ENCODE measurements at places on chromosomes 4 and X.

DNA sequence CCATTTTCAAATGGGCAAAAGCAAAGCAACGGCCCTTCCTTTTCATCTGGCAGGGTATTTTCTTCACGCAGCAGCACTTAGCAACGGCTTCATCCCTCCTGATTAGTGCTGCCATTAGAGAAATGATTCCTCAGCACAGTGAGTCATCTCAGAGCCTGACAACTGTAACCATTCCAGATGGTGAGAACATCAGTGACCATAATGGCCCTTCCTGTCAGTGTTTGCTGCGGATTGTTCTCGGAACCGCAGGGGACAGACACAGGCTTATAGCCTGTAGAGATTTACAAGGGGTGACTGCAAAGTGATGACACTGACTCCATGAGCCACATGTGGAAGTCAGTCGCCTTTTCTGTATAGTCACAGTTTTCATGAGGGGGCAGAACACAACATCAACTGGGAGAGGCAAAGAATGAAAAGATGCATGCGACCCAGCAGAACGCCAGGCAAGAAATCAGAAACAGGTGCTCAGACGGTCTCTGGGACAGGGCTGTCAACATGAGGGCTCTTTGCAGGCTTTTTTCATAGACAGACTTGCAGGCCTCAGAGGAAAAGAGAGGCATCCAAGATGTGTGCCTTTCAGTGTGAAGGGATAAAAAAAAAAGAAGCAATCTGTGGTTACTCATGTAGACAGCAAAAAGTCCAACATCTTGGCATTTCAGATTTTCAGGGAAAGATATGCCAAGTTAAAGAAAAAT lies 69.9 kb upstream of the FBXW7 start:
- no peak overlapping the region for H3K4me3 ChIP-seq
- H3K4me1 ChIP-seq, result peaks cover 20% of the 10 kb centered on the region

- no peak for DNase-seq
- H3K4me3 ChIP-seq, result peak within 1 kb of the TSS; percentile 67
- H3K27me3 ChIP-seq, result no peaks in the 10 kb centered on the region
- H3K36me3 ChIP-seq, result no peaks in the 10 kb centered on the region
Measured at GRCh38 chrX:3713225-3713936, at the start of gene PRKX. Gene PRKX (minus strand): TSS chrX:3713649. CDS start chrX:3713253, 396 bp downstream.

DNA sequence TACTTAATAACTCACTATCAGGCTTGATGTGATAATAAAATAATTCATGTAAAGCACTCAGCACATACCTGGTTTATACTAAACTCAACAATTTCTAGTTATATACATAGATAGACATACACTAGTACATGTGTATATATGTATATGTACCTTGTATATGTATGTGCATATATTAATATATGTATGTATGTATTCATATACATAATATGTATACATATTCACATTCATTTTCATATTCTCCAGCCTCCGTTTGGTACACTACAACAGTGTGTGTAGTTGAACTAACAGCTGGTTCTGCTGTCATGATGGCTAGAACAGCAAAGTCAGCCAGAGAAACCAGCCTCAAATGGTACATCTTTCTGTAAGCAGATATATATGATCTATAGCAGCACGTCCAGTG lies 670.1 kb downstream of the RPA4 start:
- H3K4me3 ChIP-seq, result no peak overlapping the region
- H3K27ac ChIP-seq, result no peak overlapping the region
- no peaks in the 10 kb centered on the region for H3K4me1 ChIP-seq

DNA sequence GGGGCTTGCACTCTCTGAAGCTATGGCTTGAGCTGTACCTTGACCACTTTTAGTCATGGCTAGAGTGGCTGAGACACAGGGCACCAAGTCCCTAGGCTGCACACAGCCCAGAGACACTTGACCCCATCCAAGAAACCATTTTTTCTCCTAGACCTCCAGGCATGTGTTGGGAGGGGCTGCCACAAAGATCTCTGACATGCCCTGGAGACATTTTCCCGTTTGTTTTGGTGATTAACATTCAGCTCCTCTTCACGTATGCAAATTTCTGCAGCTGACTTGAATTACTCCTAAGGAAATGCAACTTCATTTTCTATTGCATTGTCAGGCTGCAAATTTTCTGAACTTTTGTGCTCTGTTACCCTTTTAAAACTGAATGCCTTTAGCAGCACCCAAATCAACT lies 142.6 kb downstream of the TECRL start:
- H3K27me3 ChIP-seq, result no peaks in the 10 kb centered on the region
- no peaks in the 10 kb centered on the region for H3K36me3 ChIP-seq
- H3K27ac ChIP-seq, result no peak overlapping the region

DNA sequence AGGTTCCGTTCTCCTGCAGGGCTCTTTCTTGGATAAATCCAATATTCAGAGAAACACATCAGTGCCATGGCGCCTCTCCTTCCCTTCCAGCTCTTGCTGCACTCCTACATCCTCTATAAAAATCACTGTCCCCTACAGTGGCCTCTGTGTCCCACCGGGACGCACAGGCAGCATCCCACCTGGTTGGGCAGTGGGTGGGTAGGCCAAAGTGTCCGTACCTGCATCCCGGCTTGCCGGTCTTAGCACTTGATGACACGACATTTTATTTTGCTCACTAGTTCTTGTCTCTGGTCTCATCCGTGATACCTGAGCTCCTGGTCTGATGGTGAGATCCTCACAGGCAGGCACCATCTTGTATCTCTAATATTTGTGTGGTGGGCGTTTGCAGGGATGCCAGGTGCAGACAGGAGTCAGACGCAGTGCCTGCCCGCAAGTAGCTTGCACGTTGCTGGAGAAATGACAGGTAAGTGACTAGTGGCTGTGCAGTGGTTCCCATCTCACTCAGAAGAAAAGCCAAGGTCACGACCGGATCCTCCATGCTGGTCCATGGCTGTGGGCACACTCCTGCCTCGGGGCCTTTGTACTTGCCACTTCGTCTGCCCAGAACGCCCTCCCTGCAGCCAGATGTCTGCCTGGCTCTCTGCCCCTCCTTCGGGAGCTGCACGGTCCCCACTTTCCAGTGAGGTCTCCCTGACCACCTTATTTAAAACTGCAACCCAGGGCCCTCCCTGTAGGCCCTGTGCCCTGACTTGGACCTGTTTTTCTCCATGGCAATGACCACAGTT lies 109.7 kb downstream of the SORCS2 start:
- H3K4me3 ChIP-seq, result no peak overlapping the region
- H3K27ac ChIP-seq, result no peak overlapping the region
- H3K36me3 ChIP-seq, result no peaks in the 10 kb centered on the region

DNA sequence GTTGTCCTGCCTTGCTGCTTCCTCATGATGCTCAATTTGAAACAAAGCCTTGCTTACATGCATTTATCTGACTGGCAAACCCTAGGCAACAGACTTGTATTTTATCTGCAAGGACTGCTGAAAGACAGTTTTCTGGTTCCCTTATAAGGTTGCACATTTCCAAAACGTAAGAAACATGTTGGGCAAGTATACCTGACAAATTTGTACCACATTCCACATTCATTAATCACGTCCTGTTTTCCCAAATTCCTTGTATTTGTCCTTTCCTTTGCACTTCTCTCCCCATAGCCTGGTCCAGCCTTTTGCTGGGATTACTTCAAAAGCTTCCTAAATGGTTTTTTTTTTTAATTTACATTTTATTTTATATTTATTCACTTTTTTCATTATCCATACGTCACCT lies 310.1 kb downstream of the PPP3CA start:
- peaks cover 4% of the 10 kb centered on the region for H3K4me1 ChIP-seq
- peaks cover 2% of the 10 kb centered on the region for H3K36me3 ChIP-seq
- H3K27ac ChIP-seq, result no peak overlapping the region
- no peak overlapping the region for H3K4me3 ChIP-seq

DNA sequence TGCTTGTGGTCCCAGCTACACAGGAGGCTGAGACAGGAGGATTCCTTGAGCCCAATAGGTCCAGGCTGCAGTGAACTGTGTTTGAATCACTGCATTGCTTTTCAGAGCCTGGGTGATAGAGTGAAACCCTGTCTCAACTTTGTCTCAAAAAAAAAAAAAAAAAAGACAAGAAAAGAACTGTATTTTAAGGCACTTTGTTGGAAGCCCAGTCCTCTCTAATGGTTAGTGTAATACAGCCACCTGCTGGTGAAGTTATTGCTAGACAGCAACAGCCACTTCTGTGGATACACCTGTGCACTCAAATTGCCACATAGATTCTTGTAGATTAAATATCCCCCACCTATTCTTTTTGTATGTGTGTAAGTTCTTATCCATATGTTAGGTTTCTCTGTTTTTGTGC lies 10.1 kb upstream of the FGG start:
- no peak overlapping the region for H3K27ac ChIP-seq
- H3K27me3 ChIP-seq, result peaks cover 2% of the 10 kb centered on the region
- no peaks in the 10 kb centered on the region for H3K36me3 ChIP-seq
- no peak overlapping the region for H3K4me3 ChIP-seq
- H3K4me1 ChIP-seq, result no peaks in the 10 kb centered on the region
- peak; percentile 14 for DNase-seq

DNA sequence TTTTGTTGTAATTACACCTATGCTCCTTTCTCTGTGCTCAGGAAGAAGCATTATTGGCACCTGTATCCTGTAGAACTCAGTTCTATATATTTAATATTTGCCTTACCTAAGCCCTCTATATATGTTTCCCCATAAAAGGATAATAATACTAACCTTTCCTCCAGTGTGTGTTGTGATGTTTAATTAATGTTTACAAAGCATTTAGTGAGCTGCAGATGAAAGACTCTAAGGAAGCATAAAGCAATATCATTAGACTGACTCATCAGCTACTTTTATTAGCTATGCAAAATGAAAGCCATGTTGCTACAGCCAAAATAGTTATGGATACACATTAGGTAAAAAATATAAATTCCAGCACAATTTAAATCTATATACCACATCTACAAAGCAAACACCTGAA lies 93.6 kb upstream of the PTPN13 start:
- H3K36me3 ChIP-seq, result no peaks in the 10 kb centered on the region
- no peak overlapping the region for H3K4me3 ChIP-seq
- peaks cover 9% of the 10 kb centered on the region for H3K4me1 ChIP-seq
- no peak for DNase-seq
- H3K27ac ChIP-seq, result no peak overlapping the region

GRCh38 chr4:125421547-125421946 lies 106.8 kb downstream of the FAT4 start:
- H3K27me3 ChIP-seq, result no peaks in the 10 kb centered on the region
- no peak overlapping the region for H3K4me3 ChIP-seq
- no peak for DNase-seq
- no peaks in the 10 kb centered on the region for H3K4me1 ChIP-seq

GRCh38 chrX:86044216-86044615 lies 3.1 kb downstream of the CHM start:
- no peak for DNase-seq
- peaks cover 4% of the 10 kb centered on the region for H3K4me1 ChIP-seq
- H3K27ac ChIP-seq, result no peak overlapping the region
- peaks cover 5% of the 10 kb centered on the region for H3K36me3 ChIP-seq
- H3K4me3 ChIP-seq, result no peak overlapping the region

DNA sequence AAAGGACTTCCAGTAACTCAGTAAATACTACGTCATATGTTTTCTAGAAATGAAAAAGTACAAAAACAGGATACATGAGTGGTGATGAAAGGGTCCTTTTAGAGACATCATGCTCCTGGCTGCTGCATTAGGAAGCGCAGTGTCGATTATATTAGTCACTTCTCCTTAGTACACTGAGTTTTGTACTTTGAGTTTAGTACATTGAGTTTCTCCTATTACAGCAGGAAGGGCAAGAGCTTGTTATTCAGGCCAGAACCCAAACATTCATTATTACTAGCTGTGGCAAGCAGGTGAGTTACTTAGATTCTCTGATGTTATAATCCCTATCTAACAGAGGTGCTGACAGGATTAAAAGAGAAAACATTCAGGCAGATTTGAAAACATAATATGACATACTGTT lies 21.3 kb downstream of the RPGR start:
- H3K36me3 ChIP-seq, result no peaks in the 10 kb centered on the region
- H3K4me1 ChIP-seq, result no peaks in the 10 kb centered on the region
- H3K27ac ChIP-seq, result no peak overlapping the region
- no peaks in the 10 kb centered on the region for H3K27me3 ChIP-seq
- no peak overlapping the region for H3K4me3 ChIP-seq

- H3K27ac ChIP-seq, result no peak overlapping the region
- no peak overlapping the region for H3K4me3 ChIP-seq
- H3K36me3 ChIP-seq, result peaks cover 11% of the 10 kb centered on the region
- no peaks in the 10 kb centered on the region for H3K4me1 ChIP-seq
Measured at GRCh38 chrX:106955004-106955772, 35.0 kb downstream of the CLDN2 start.

DNA sequence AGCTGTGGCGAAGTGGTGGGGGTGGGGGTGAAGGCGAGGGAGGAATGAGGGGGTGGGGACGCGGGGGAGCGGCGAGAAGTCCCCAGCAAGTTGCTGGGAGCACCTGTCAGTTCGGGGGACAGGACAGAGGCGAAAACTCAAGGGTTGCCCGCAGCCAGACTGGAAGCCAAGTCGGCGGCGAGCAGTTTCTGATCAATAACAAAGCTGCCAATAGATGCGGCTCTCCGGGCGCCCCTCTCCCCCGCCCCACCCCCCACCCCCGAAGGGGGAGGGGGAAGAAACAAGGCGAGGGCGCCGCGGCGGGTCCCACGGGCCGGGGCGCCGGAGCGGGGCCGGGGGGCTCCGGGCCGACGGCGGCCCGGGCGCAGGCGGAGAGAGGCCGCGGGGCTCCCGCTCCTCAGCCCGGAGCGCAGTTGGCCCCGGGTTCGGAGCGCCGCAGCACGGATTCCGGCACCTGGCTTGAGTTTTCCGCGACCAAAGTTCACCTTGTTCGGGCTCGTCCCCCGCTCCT lies 379 bp downstream of the PDGFC start:
- no peaks in the 10 kb centered on the region for H3K4me1 ChIP-seq
- peaks cover 4% of the 10 kb centered on the region for H3K27me3 ChIP-seq
- H3K27ac ChIP-seq, result no peak overlapping the region
- DNase-seq, result no peak

- H3K4me1 ChIP-seq, result no peaks in the 10 kb centered on the region
- H3K27ac ChIP-seq, result no peak overlapping the region
- H3K36me3 ChIP-seq, result peaks cover 87% of the 10 kb centered on the region
- no peak for DNase-seq
- no peaks in the 10 kb centered on the region for H3K27me3 ChIP-seq
Measured at GRCh38 chr4:1323635-1324442, 23.2 kb upstream of the UVSSA start.

- no peak overlapping the region for H3K27ac ChIP-seq
- no peak overlapping the region for H3K4me3 ChIP-seq
- no peaks in the 10 kb centered on the region for H3K36me3 ChIP-seq
- H3K27me3 ChIP-seq, result no peaks in the 10 kb centered on the region
- peak; percentile 20 for DNase-seq
Measured at GRCh38 chr4:108396900-108397497, 223.4 kb upstream of the RPL34 start.

- no peak for DNase-seq
- H3K27ac ChIP-seq, result no peak overlapping the region
- H3K4me3 ChIP-seq, result no peak overlapping the region
- no peaks in the 10 kb centered on the region for H3K27me3 ChIP-seq
Measured at GRCh38 chr4:13917015-13917414, 289.5 kb upstream of the BOD1L1 start.

DNA sequence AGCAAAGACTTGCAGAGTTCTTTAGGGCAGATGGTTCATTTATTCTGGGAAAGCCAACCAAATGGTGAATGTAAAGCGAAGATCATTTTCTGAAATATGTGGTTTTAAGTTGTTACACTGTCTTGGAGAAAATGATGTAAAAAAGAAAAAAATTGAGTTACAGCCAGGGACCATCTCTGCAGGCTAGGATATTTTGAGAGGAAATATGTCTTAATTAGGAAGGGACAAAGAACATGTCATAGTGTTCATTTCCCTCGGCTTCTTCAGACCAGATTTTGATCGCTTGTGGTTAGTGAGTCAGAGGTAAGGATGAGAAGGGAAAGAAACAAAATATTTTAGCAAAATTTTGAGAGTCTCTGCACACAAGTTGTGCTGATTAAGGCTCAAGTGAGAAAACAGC lies 59.0 kb upstream of the C1QTNF7 start:
- H3K4me1 ChIP-seq, result no peaks in the 10 kb centered on the region
- H3K27ac ChIP-seq, result no peak overlapping the region
- DNase-seq, result no peak

Measured in neuronal stem cell (in vitro differentiated cells).